ENCODE measurements at places on chromosomes 11 and 22.
A peak's percentile ranks its signal among the peaks of the same experiment; 100 is the strongest.

- DNase-seq, result no peak
Observed at GRCh38 chr11:77207019-77207485, 79.0 kb downstream of the MYO7A start.

DNA sequence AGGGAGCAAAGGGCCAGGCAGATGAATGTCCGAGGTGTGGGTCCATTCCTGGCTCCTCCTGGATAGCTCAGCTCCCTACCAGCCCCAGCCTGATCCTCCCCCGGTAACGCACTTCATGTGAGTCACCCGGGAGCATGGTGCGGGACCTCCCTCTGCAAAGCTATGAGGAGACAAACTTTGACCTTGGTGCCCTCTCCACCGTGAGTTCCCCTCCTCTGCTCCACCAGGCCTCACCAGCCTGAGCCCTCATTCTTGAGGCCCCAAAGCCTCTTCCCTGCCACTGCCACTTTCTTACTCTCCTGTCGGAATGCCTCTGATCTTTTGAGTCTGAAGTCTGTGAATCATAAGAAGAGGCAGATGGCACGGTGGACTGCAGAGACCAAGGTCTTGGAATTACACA, 37.4 kb upstream of the CD82 start:
- peak; percentile 38 for DNase-seq

GRCh38 chr11:14029971-14030920, 67.7 kb downstream of the SPON1 start:
- DNase-seq, result no peak

DNA sequence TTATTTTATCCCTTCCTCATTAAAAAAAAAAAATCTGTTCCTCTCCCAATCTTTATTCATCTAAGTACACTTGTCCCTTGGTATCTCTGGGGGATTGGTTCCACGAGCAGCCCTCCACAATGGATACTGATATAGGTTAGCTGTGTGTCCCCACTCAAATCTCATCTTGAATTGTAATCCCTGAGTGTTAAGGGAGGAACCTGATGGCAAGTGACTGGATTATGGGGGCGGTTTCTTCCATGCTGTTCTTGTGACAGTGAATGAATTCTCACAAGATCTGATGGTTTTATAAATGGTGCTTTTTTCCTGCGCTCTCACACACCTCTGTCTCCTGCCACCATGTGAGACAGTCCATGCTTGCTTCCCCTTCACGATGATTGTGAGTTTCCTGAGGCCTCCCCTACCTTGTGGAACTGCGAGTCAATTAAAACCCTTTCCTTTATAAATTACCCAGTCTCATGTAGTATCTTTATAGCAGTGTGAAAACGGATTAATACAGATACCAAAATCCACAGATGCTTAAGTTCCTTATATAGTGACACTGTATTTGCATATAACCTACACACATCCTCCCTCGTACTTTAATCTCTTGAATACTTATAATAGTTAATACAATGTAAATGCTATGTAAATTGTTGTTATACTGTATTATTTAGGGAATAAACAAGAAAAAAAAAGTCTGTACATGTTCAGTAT, 62.0 kb downstream of the PACS1 start:
- DNase-seq, result no peak

GRCh38 chr22:44701187-44701790, 715 bp upstream of the PRR5 start:
- DNase-seq, result no peak

DNA sequence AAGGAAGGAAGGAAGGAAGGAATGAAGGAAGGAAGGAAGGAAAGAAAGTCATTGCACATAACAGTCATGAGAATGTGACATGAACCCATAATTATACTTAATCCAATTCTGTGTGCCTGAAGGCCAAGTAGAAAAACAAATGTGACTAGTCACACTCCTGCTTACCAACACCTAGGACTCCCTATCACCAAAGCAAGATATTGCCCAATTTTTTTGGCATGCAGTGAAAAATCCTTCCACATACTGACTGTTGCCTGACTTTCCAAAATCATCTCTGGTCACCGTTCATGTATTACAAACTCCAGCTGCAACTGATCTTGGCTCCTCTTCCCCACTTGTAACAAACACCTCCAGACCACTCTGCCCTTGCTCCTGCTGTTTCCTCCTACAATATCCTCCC, 516.8 kb downstream of the OPCML start:
- DNase-seq, result no peak

DNA sequence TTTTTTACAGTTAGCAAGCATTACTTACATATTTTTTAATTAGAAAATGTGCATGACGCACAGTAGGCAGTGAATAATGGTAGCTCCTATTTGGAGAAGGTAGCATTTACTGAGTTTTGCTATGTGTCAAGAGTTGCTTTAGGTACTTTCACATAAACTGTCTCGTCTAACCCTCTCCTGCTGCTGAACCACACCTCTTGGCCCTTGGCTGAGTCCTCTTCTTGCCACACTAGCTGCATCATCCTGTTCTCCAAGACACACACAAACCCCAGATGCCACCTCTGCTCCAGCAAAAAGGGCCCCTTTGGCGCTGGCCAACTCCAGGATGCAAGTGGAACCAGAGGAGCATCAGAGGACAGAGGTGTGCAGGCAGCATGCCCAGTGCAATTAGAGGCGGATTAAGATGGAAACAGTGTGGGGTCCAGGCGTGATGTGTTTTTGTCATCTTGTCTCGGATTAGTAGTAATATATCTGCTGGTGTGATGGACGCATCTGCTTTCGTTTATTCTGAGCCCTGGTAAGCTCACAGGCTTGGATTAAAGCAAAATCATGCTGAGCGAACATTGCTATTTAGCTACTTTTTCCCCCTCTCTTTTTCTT, 367.0 kb upstream of the CADM1 start:
- no peak for DNase-seq

DNA sequence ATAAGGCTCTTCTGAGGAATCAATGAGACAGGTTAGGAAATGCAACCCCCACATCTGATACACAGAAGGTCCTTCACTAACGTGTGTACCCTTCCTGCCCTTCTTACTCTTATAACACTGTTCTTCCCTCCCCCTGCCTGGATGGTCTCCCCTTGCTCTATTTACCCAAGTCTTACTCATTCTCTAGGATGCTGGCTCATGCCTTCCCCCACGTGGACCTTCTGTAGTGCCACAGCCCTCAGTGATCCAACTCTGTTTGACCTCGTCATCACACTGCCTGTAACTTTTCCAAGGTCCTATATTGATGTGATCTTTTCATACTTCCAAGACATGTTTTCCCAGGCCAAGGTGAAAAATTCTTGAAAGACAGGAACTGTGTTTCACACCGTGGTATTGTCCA, 79.8 kb downstream of the C11orf58 start:
- no peak for DNase-seq

GRCh38 chr22:43812149-43812842, at the start of gene EFCAB6:
EFCAB6 (minus strand) TSS chr22:43812305; CDS start chr22:43782318, 29,987 bp downstream.
- peak; percentile 87 for DNase-seq

DNA sequence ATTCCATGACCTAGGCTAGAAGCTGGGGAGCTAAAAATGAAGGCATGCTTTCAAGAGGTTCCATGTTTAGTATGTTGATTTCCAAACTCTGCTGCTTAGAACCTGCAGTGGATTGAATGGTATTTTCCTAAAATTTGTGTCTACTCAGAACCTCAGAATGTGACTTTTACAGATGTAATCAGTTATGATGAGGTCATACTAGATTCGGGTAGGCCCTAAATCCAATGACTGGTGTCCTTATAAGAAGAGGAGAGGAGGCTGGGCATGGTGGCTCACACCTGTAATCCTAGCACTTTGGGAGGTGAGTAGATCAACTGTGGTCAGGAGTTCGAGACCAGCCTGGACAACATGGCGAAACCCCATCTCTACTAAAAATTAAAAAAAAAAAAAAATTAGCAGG, 3.5 kb upstream of the FEZ1 start:
- DNase-seq, result no peak

- no peak for DNase-seq
Observed at GRCh38 chr11:57639321-57640067, 10.2 kb downstream of the YPEL4 start.

GRCh38 chr22:34998921-34999320, 67.0 kb upstream of the ISX start:
- no peak for DNase-seq

GRCh38 chr11:118596224-118597146, 10.9 kb upstream of the PHLDB1 start:
- no peak for DNase-seq

- peak; percentile 36 for DNase-seq
Observed at GRCh38 chr22:38135133-38135706, 24.7 kb upstream of the BAIAP2L2 start.

GRCh38 chr22:17218341-17218740, 894 bp downstream of the ADA2 start:
- no peak for DNase-seq

DNA sequence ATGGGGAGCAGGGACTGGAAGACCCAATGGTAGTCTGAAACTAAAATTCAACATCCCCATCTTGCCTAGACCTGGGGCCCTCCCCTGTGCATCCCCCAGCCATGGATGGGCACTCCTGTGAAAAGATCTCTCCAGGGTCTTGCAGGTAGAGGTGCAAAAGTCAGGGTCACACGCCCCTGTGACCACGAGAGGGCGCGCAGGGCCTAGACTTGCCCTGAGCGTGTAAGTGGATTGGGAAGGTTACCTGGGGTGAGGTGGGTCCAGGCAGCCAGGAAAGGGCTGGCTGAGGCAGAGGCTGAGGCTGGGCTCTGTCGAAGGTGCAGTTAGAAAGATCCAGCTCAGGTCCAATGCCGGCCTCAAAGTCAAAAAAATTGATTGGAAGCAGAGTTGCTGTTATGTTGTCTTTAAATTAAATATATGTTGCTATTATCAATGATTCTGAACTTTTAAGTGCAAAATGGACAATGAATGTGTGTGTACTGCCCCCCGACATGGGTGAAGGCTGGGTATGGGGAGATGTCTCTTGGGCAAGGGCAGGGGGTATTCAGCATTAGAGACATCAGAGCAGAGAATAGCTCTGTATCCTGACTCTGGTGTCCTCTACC, 4.8 kb upstream of the POU2F3 start:
- DNase-seq, result peak; percentile 81

GRCh38 chr11:62061356-62062222, 62.2 kb upstream of the INCENP start:
- peak; percentile 25 for DNase-seq

GRCh38 chr22:42438293-42438650, 6.1 kb upstream of the NFAM1 start:
- no peak for DNase-seq

- no peak for DNase-seq
Observed at GRCh38 chr11:78922859-78923625, 348.4 kb upstream of the NARS2 start.

DNA sequence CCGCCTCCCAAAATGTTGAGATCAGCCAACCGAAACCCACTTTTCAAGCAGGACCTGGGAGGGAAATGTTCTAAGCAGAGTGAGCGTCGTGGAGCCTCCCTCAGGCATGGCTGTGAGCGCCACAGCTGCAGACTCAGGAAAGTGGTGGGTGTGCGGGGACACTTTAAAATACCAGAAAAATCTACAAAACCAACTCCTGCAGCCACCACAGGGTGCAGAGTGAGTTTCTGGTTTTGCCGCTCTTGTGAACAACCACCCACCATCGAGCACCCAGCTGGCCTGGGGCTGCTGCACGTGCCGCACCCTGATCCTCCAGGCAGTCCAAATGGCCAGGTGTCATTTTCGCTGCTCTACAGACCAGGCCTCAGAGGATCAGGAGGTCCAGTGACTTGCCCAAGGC, 46.9 kb downstream of the CELSR1 start:
- DNase-seq, result no peak

DNA sequence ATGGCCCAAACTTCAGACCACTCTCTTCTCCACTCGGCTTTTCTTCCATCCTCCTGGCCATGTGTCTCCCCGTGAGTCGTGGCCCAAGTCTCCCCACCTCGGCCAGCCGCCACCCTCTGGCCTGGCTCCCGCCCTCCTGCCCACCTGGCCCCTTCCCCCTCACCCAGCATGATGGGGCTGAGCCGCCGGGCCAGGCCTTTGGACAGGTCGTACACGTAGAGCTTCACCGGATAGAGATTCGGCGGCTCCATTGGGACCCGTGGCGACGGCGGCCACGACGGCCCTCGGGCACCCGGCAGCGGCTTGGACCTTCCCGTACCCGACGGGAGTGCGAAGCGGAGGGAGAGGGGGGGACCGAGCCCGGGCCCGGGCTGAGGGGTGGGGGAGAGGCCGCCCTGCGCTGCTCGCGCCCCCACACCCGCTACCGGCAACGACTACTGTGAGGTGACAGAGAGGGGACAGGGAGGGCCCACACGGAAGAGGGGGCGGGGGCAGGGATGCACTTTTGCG, at the start of gene DESI1:
Gene DESI1, minus strand, starts transcription at position 455 of the 510 bp plus-strand sequence. Its CDS starts 204 bp downstream, at position 251.
- no peak for DNase-seq

- DNase-seq, result no peak
Observed at GRCh38 chr11:10628508-10629236, 60.2 kb upstream of the LYVE1 start.

DNA sequence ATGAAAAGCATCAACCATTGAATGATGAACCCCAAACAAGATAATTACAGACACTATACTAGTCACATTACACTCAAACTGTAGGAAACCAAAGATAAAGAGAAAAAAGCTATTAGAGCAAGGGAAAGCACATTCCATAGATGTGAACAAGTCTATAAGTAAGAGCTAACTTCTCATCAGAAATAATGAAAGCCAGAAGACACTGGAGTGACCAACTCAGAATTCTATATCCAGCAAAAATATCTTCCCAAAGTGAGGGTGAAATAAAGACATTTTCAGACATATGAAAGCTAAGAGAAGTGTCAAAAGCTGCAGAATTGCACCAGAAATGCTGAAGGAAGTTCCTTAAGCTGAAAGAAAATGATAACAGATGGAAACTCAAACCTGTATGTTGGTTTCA, 17.3 kb downstream of the FCHSD2 start:
- no peak for DNase-seq

GRCh38 chr11:36718451-36718850, 120.4 kb upstream of the RAG2 start:
- no peak for DNase-seq

- no peak for DNase-seq
Observed at GRCh38 chr11:134275534-134276395, at the start of gene GLB1L3. GLB1L3 (plus strand) TSS chr11:134276379; CDS start chr11:134276741, 362 bp downstream.

DNA sequence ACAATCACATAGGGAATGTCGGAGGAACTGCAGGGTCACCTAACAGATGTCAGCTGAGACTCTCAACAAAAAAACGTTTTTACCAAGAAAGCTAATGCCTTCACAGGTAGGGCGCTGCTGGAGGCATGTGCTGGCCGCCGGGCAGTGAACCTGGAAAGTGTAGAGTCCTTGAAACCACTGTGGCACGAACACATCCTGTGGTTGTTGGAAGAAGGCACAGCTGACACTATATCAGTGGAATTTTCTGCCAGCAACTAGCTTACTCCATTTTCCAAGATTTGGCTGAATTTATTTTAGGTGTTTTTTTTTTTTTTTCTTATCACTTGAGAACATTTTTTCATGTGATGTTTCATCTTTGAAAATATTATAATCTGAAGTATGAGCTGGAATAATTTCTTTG, 14.2 kb downstream of the TRMU start:
- no peak for DNase-seq

DNA sequence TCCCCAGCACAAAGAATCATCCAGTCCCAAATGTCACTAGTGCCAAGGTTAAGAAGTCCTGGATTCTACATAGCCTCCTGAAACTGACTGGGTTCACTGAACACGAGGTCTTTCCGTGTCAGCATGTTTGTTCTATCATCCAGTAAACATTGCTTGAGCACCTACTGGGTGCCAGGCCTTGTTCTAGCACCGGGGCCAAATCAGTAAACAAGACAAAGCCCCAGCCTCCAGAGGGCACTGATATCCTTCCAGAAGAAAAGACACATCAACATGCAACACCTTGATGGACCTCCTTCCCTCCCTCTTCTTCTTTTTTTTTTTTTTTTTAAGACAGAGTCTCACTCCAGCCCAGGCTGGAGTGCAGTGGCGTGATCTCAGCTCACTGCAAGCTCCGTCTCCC, 26.9 kb downstream of the TPST2 start:
- DNase-seq, result no peak
